ENCODE measurements at places on chromosomes 7 and 10.

GRCh38 chr7:158452331-158452730 is 135.3 kb downstream of the PTPRN2 start:
- no peak for DNase-seq

DNA sequence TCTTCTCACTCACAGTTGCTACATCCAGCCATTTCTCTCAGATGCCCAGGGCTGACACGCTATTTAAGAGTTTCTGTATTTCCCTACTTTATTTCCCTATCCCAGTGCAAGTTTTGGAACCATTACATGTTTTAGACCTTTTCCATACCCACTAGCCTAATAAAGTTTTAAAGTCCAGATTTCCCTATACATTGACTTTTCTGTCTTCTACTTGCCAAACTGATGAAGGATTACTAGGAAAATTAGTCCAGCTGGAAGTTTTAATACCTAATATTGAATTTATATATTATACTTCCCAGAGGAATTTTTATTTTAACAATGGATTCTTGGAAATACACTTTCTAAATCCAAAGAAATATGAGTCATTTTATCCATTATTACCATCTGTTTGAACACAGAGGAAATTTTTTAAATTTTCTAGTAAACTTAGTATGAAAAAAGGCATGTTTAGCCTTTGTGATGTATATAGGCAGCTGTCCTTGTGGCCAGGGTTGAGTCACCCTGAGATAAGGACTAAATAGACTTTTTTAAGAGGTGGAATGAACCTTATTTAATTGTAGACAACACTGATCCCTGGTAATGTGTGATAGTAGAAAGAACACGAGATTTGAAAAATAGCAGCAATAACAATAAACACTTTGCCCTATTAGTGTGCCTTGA is 205.0 kb downstream of the TFEC start:
- no peak for DNase-seq

DNA sequence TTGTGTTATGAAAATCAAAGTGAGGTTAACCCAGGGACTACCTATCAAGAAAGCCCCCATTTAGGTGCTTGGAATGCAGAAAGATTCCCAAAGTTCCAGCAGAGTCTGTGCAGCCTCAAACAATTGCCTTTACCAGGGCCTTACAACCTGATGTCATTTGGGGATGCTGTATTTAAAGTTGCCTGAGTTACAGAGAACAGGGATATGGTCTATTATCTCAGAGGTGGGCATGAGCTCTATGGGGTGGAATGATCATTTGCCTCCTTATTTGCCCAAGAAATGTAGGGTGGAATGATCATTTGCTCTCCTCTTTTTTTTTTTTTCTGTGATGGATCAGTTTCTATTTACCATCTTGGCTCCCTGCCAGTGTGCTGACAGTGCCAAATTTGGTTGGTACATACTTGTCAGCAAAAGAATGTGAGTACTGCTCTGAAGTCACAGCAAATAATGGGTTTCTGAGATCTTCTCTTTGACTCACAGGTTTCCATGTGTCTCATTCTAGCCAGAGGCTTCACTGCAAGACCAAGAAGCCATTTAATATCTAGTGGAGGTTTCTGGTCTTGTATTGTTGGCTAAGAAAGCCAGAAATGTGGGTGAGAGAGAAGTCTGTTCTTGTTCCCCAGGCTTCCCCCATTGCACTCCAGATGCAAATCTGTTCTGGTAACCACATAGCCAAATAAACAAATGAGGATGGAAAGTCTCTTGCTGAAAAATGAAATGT is 45.5 kb upstream of the ZNRF2 start:
- DNase-seq = peak; percentile 49

- DNase-seq = no peak
Observed at GRCh38 chr7:55063061-55063460, 44.2 kb downstream of the EGFR start.

- no peak for DNase-seq
Observed at GRCh38 chr7:85815526-85815925, 628.7 kb upstream of the SEMA3D start.

DNA sequence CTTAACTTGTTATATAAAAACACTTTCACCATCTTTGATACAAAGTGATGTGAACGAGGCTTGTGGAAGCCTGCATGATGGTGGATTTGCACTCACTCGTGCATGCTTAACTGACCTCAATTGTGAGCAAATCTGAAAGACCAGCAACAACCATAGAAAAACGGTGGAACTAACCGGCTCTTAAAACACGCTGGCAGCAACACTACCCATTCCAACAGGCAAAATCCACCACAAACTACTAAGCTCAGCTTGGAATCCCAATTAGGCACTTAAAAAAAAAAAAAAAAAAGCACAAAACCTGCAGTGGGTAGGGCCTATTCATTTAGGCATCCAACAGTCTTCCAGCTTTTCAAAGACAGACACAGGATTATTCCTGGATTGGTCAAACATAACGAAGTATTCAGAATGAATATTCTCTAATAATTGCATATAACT is 1.8 kb downstream of the GDI2 start:
- no peak for DNase-seq

GRCh38 chr7:55975988-55976633 is 11.7 kb downstream of the NIPSNAP2 start:
- no peak for DNase-seq

DNA sequence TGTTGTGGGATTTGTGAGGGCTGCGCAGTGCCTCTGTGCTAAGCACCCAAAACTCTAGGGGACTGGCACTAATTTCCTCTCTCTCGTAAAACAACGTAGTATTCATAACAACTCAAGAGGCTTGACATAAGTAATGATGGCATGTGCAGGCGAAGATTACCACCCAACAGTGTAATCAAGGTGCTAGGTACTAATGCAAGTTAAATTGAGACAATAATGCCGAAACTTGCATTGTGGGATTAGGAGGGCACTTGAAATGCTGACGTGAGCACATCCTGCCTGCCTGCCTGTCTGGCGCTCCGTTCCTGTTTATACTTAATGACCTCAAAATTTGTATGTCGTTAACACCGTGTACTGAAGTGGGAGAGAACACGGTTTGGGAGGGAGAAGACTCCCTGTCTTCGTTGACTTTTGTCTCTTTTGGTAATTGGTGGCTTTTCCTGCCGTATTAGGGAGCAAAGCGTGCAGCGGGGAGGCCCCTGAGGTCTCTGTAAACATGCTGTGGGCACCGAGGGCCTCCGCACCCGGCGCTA is 139.0 kb downstream of the MGMT start:
- no peak for DNase-seq
